Activated CD4-positive, alpha-beta T cell treated with anti-CD3 and anti-CD28 coated beads, Interleukin-2, amount 10 ng/mL, durations not matched to agents 24 days and 14 days (primary cell): ENCODE measurements at places on chromosomes 4 and X. TPM values are rescaled to one million over a fixed set of nuclear protein-coding genes. Genes with fewer than 3 reads are reported as not detected.

The CXXC4 gene
- total RNA-seq, result not detected in 2 replicates

- H3K27me3 ChIP-seq, result no peaks in the 10 kb centered on the region
- DNase-seq, result no peak
- H3K4me1 ChIP-seq, result no peaks in the 10 kb centered on the region
These were observed 74.2 kb downstream of the LIMCH1 start for GRCh38 chr4:41611881-41612871.

The ASB9 gene
- total RNA-seq, result 0.24 and 0.33 TPM in 2 replicates

The UGT2B10 gene
- not detected in 2 replicates for total RNA-seq

- peaks cover 30% of the 10 kb centered on the region for H3K36me3 ChIP-seq
- peaks cover 39% of the 10 kb centered on the region for H3K4me1 ChIP-seq
- H3K27ac ChIP-seq, result no peak overlapping the region
These were observed 78.5 kb downstream of the MSN start for GRCh38 chrX:65745992-65746391.

The SSX3 gene
- total RNA-seq, result not detected in 2 replicates

GRCh38 chr4:170230242-170230641 is 140.5 kb upstream of the AADAT start:
- no peak overlapping the region for H3K27ac ChIP-seq
- H3K36me3 ChIP-seq, result no peaks in the 10 kb centered on the region
- H3K4me3 ChIP-seq, result no peak overlapping the region
- no peaks in the 10 kb centered on the region for H3K27me3 ChIP-seq

DNA sequence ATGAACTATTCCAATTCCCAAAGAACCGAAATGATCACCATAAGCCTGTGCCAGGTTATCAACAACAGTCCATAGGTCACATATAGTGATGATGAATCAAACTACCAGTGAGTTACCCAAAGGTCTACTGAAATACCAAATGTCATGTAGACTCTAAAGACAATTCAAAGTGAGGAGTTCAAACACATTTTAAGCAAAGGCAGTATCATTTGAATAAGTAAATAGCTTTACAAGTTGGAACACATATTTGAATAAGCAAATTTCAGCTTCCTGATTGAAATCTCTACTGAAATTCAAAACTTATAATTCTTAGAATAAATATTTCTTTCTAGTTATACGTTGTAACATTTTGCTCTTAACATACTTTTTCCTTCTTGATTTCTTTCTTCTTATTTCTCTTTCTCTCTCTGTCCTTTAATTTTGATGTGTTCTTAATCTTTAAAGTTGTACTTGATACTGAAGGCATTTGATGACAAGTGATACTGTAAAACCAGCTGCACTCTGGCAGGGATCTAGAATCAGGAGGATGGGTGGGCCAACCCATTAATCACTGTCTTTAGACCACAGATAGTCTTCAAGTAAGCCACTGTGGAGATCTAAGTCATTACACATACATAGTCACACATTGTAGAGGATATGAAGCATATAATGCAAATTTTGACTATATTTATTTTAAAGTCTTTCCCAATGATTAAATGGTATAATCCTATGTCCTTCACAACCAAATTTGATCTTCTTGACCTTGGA is 34.5 kb downstream of the GABRA4 start:
- H3K4me3 ChIP-seq, result no peak overlapping the region
- no peaks in the 10 kb centered on the region for H3K4me1 ChIP-seq
- no peak overlapping the region for H3K27ac ChIP-seq
- peaks cover 2% of the 10 kb centered on the region for H3K27me3 ChIP-seq
- H3K36me3 ChIP-seq, result no peaks in the 10 kb centered on the region

DNA sequence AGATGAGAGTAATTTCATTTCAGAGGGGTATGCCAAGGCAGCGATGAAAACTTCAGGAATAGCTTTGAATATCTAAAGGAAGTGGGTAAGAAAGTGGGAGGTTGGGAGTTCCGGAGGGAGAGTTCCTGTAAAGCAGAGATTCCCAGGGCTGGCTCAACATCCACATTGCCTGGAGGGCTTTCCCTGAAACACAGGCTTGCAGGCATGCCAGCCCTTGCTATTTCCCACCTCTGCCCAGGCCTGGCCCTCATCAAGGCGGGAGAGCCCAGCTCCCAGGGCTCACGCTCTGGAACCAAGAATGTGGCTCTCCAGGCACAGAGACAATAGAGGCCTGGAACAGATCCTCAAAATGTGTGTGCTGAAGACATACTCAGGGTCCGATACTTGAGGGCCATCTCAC is 43.8 kb upstream of the CLDN34 start:
- H3K27me3 ChIP-seq, result peaks cover 7% of the 10 kb centered on the region
- H3K36me3 ChIP-seq, result no peaks in the 10 kb centered on the region
- H3K27ac ChIP-seq, result no peak overlapping the region
- H3K4me1 ChIP-seq, result no peaks in the 10 kb centered on the region
- H3K4me3 ChIP-seq, result no peak overlapping the region
- DNase-seq, result no peak

GRCh38 chrX:122248681-122249080 is 935.4 kb upstream of the GRIA3 start:
- no peaks in the 10 kb centered on the region for H3K27me3 ChIP-seq
- H3K4me3 ChIP-seq, result no peak overlapping the region

DNA sequence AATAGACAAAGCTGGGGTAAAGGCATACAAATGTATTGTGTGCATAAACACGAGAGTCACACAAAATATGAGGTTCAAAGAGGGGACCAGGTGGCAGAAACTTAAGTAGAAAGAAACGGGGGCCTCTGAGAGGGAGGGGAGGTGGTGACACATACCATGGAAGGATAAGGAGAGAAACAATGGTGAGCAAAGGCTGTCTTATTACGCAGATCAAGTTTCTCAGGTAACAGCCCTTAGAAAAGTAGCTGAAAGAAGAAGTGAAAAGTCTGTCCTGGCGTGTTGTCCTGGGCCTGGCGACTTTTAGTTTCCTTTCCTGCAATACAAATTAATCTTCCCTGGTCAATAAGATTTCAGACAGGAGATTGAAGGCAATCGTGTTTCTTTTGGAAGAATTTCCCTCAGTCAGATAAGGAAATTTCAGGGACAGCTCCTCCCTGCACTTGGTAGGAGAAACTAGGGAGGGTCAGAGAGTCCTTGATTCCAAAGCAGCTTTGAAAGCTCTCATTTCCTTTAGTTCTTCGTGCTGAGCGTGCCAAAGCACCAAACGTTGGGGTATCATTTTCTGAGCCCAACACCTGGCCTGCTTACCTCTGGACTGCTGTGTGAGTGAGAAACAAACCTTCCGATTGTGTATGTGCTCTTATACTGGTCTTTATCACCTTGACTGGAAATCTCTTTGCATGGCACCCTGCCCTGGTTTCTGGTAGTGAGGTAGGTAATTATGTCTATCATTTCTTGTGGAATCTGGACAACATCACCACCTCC is 676.7 kb upstream of the LCORL start:
- H3K4me1 ChIP-seq, result no peaks in the 10 kb centered on the region
- no peak for DNase-seq
- no peaks in the 10 kb centered on the region for H3K36me3 ChIP-seq
- H3K27me3 ChIP-seq, result no peaks in the 10 kb centered on the region
- no peak overlapping the region for H3K4me3 ChIP-seq

The RBM46 gene
- total RNA-seq, result not detected in 2 replicates
